HuH-7 (cell line): ENCODE measurements at places on chromosomes 11 and 22.

- no peak for DNase-seq
Measured at GRCh38 chr22:39348909-39349505, 784 bp upstream of the SYNGR1 start.

- no peak for DNase-seq
Measured at GRCh38 chr22:26362471-26362870, 66.6 kb upstream of the ASPHD2 start.

DNA sequence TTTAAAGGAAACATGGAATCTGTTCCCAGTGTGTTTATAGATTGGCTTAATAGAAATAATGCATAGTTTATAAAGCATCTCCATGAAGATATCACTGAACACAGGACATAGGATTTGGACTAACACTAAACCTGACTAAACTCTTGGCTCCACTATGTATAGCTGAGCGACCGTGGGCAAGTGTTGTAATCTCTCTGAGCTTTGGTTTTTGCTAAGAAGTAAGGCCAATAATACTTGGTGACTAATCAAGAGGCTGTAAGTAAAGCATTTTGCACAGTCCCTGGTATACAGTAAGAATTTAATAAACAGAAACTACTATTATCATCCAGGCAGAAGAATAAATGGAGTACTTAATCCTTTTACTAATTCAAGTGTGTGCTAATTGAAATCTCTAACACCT lies 125.5 kb upstream of the MTMR2 start:
- DNase-seq = no peak

DNA sequence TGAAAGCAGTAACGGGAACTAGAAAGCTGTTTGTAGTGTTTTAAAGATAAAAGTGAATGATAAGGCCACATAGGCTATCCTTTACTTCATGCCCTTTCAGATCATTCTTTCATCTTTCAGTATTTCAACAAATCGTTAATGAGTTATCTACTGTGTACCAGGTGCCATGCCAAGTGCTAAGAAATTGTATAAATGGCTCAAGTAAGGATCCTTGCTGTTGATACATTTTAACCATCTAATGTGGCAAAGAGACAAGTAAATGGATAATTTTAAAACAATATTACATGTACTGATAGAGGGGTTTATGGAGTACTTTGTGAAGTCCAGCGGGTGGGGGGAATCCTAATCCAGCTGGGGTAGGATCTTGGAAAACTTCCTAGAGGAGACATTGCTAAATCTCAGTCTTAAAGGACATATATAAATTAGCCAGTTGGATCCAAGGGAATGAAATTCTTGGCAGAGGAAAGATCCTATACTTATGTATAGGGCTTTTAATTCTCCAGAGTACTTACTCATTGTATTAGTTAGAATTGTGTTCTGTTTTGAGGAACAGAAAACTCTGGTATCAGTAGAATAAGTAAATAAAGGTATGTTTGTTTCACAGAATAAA lies 119.4 kb downstream of the TRIM44 start:
- DNase-seq = no peak

GRCh38 chr11:75461151-75461550 lies 28.1 kb upstream of the KLHL35 start:
- DNase-seq = no peak

DNA sequence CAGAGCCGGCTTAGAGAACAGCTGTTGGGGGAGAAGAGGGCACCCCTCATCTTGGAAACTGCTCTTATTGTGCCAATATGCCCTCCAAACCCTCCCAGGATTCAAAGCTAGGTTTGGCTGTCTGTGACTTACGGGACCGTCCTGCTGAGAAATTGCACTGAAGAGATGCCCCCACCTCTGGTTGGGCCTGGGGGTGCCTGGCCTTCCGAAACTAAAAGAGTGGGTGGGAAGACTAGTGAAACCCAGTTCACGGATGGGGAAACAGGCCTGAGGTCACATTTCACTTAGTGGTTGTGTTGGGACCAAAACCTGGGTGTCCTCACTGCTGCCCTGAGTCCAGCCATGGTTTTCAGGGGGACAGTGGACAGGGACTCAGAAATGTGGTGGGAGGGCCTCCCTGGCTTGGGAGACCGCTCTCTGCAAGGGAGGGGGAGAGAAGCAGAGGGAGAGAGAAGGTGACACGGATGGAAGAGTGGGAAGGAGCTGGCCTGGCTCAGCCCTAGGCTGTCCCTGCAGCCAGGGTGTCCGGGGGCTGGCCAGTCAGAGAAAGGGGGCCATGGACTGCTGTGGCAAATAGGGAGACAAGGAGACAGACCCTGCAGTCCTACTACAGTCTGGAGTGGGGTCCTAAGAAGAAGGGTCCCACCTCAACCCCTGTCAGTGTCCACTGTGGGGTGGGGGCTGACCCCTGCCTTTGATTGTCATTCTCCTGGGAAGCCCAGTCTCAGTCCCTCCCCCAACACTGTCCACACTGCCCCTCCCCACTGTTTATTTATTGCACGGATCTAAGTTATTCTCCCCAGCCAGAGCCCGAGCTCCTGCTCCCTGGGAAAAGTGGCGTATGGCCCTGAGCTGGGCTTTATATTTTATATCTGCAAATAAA lies 13.6 kb downstream of the MAFF start:
- no peak for DNase-seq

DNA sequence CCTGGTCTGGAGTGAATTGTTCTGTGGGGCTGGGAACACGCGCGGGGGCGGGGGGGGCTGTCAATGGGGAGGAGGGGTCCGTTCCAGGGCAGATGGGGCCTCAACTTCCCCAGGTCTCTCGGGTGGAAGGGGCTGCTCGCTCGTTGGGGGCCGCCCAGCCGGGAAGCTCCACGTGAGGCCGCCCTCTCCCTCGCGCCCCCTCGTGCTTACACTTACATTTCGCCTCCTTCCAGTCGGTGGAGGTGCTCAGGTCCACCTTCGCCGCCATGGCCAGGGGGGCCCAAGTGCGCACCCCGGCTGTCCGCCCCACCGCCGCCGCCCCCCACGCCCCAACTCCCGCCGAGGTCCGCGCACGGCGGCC lies 452 bp downstream of the MACROD1 start:
- no peak for DNase-seq

GRCh38 chr11:46250745-46251052 lies 26.8 kb upstream of the CREB3L1 start:
- no peak for DNase-seq

GRCh38 chr11:66848671-66849500 lies 5.6 kb downstream of the RCE1 start:
- no peak for DNase-seq

GRCh38 chr22:42335839-42336378 lies 65.5 kb upstream of the TCF20 start:
- no peak for DNase-seq

- DNase-seq = no peak
Measured at GRCh38 chr11:131859538-131860210, 489.3 kb downstream of the NTM start.

GRCh38 chr11:119461229-119461963 lies 38.4 kb upstream of the THY1 start:
- no peak for DNase-seq

- no peak for DNase-seq
Measured at GRCh38 chr11:7582338-7582985, 68.7 kb downstream of the PPFIBP2 start.

- no peak for DNase-seq
Measured at GRCh38 chr22:49795521-49795920, 32.2 kb downstream of the BRD1 start.

GRCh38 chr22:43390872-43391271 lies 20.9 kb upstream of the MPPED1 start:
- no peak for DNase-seq

DNA sequence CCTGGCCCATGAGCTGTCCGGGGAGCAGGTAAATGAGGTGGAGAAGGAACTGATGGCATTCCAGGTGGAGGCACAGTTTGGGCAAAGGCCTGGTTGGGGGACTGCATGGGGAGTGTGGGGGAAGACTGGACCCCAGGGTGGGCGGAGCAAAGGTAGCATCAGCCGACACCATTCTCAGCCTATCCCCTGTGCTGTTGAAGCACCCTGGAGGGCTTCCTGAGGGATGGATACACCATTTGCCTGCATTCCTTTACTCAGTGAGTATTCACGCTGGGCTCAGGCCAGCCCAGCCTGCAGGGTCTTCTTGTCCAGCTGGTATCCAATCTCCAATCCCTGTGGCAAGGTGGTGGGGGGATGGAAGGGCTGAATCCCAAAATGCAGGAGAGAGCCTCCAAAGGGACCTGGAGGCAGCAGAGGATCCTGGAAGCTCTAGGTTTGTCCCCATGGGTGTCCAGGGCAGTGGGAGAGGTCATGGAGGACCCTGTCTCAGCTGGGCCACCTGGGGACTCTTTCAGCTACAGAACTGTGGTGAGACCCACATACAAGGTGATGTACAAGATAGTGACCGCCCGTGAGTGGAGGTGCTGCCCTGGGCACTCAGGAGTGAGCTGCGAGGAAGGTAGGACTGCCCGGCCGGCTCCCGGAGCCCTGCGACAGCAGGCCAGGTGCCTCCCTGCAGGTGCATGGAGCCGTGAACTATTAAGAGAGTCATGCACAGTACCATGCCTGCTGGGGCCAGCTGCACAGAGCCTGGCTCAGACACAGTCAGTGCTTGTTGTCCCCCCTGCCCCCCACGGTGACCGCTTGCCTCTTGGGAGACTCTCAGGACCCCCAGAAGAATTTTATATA lies 9.5 kb downstream of the EMID1 start:
- DNase-seq = no peak

DNA sequence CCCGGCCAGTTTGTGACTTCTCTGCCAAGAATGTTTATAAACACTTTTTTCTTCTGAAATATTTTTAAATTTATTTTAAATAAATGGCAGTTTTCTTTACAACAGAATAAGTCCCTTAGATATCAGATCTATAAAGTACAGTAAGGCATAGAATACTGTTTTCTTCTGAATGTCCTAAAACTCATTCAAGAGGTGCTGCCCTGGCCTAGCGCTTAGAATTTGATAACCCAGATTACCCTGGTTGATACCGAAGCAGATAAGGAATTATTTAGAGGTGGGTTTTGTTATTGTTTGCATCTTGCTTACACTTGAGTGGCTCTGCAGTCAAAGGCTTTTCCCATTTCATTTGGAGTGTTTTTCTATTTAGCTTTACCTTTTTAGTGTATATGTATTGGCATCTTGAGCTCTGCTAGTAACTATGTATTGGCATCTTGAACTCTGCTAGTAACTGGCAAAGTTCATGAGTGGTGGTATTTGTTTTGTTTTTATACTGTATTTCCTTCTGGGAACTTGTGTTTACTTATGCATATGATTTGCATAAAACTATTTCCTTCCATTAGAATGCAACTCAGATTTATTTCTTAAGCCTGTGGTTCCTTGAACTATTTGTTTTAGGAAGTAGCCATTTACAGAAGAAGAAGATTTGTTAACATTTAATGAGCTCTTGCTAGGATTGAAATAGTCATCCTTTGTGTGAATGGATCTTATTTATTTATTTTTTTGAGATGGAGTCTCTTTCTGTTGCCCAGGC lies 1.2 kb downstream of the ACAD8 start:
- DNase-seq = no peak

- no peak for DNase-seq
Measured at GRCh38 chr11:61711498-61711897, 31.3 kb downstream of the DAGLA start.

- peak; percentile 62 for DNase-seq
Measured at GRCh38 chr11:119479685-119480275, 56.8 kb upstream of the THY1 start.

GRCh38 chr11:18245396-18245795 lies 3.1 kb downstream of the SAA2 start:
- no peak for DNase-seq

- DNase-seq = no peak
Measured at GRCh38 chr11:65502555-65503367, 3.9 kb downstream of the MALAT1 start.

DNA sequence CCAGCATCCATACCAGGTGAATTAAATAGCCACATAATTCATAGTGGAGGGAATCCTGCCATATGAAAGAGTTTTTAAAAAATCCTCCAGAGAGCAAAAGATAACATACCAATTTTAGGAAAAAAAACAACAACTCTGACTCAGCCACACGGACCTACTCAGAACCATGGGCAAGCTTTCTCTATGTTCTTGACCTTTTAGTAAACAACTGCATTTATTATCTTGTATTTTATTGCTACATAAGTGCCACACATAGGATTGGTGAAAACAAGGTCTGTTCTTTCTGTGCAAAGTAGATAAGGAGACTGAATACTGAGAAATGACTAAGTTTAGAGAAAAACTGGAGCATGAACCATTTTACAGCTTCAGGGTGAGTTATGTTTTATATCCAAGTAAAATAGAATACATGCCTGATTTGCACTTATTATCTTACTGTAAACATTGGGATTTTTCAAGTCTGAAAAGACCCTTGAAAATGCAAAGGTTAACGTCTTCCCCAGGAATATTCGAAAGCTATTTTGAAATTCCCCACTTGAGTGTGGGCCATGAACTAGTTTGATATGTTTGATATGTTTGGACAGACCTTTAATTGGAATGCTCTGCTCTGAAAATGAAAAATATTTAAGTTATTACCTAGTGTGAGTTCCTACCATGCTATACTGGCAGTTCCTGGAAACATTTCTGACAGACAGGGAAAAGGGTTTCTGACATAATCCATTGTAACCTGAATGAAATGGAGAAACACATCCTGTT lies 89.5 kb upstream of the DDI1 start:
- DNase-seq = no peak

GRCh38 chr11:21545699-21546098 lies 647.2 kb upstream of the ANO5 start:
- DNase-seq = no peak

DNA sequence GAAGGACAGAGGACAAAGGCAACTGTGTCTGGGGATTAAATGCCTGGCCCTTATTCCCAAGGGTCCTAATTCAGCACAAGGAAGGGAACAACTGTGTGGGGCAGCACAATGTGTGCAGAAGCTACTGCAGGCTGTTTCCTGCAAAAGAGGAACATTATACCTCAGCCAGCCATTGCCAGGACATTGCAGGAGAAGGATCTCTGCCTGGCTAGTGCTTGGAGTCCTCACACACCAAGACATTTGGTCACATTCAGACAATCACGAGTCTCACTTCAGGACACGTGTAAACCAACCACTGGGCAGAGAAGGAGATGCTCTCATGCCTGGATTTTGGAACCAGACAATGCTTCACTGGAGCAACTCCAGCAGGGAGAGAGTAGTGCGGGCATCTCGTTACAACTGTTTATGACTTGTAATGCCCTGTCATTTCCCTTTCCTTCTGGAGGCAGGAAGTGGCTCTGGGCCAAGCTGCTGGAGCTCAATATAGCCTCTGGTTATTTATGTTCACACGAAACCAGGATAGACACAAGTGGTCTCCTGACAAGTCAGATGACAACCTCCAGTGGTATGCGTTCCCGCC lies 23.9 kb upstream of the ZC3H12C start:
- DNase-seq = no peak

DNA sequence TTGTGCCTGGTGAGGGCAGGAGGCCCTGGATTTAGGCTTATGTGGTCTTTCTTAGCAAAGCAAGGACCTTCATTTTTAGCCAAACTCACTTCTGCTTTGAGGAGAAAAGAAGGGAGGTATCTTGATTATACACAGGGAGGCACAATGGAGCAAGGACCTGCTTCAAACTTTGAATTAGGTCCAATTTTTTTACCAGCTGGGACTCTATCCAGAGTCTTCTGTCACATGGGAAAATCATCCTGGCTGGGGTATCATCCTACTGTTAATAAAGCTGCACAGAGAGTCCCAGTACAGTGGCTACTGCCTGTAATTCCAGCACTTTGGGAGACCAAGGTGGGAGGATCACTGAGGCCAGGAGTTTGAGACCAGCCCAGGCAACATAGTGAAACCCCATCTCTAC lies 87.8 kb downstream of the CWC15 start:
- DNase-seq = no peak
